ENCODE measurements at places on chromosomes 12 and 14.

DNA sequence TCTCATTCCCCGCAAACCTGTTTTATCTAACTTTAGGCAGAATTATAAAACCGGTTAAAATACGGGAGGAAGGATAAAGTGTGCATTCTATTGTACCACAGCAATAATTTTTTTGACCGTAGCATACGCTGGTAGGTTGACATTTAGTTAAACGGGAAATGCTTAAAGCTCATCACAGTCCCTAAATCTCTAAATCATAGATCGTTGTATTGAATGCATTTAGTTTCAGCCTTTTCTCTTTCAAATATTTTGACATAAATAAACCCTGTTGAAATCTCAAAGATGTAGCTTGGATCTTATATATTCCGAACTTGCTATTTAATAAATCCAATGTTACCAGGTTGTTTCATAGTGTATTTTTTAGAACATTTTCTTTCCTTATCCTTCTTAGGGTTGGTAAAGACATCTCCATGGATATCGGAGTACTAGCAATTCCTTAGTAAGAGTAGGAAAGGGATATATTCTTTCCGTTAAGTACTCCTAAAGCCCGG, 798 bp downstream of the CLEC2B start:
- no peak for DNase-seq

DNA sequence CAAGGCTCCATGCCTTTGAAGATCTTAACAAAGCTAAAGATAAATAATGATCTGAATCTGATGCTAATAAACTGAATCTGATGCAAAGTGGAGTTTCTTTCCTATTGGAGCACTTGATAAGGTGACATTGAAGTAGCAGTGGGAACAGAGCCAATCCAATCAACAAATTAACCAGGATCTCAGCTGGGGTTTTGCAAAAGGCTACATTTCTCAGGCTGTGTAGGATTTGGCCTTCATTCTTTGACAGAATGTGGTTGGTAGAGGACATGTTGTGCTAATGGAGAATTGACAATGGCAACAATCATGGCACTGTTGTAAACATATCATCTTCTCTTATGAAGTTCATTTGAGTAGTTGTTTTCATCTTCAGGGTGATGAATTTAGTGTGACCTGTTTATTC, 164.9 kb downstream of the CCDC91 start:
- DNase-seq: no peak

GRCh38 chr14:71300566-71301330, 393.5 kb downstream of the PCNX1 start:
- no peak for DNase-seq

- DNase-seq: no peak
Measured at GRCh38 chr12:77407931-77408330, 342.6 kb upstream of the E2F7 start.

DNA sequence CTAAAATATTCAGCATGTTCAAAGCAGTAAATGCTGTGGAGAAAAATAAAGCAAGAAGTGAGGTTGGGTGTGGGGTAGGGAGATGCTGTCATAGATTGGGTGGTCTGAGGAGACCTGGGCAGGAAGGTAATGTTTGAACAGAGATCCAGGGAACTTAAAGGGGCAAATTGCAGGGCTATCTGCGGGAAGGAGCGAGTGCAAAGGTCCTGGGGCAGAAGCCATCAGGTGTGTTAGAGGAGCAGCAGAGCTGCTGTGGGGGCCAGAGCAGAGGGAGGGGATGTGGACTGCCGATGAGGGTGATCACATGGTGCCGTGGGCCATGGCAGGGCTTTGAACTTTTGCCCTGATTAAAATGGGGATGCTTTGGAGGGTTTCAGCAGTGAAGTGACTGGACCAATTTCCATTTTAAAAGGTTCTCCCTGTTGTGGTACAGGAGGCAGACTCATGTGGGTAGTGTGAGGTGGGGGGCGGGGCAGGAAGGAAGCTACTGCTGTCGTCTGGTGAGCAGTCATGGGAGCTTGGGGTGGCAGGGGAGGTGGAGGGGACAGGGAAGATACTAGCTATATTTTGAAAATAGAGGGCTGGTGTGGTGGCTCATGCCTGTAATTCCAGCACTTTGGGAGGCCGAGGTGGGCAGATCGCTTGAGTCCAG, 145.0 kb downstream of the AACS start:
- DNase-seq: no peak

GRCh38 chr12:120265473-120266179, at the start of gene PXN:
Gene PXN, minus strand, starts transcription at chr12:120265730. Its CDS starts 101 bp downstream, at chr12:120265629.
- peak; percentile 94 for DNase-seq

GRCh38 chr14:56150645-56151345, 32.6 kb downstream of the PELI2 start:
- no peak for DNase-seq

DNA sequence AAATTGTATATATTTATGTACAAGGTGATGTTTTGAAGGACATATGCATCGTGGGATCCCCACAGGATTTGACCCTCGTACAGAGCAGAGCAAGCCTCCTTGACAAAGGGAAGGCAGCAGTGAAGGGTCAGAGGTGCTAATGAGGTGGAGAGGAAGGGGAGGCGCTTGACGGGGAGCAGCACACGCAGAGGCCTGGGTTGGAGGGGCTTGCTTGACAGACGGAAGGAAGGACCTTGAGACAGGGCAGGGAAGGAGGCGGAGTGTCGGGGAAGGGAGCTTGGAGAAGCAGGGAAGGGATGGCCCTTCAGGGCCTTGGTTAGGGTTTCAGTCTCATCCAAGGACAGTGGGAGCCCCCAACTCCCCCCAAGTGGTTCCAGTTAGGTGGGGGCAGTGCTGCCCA, 52.6 kb downstream of the ZNF664 start:
- DNase-seq: no peak

- no peak for DNase-seq
Measured at GRCh38 chr14:98997526-98998205, 274.3 kb downstream of the BCL11B start.

GRCh38 chr12:12171991-12172511, 94.8 kb downstream of the LRP6 start:
- no peak for DNase-seq

DNA sequence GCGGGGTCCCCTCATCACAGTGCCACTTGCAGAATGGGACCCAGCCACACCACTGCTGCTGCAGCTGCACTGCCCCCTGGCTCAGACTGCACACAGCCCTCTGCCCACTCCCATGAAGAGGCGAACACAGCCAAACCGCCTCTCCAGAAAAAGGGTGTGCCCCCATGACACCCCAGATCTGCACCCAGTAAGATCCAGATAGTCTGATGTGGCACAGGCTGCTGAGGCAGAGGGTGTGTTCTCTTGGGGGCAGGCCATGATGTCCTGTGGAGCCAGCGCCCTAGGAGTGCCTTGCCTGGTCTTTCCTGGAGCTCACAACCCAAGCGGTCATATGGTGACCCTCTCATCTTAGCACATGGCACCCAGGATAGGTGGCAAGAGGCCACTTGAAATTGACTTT, 44.4 kb downstream of the SLC8B1 start:
- no peak for DNase-seq

DNA sequence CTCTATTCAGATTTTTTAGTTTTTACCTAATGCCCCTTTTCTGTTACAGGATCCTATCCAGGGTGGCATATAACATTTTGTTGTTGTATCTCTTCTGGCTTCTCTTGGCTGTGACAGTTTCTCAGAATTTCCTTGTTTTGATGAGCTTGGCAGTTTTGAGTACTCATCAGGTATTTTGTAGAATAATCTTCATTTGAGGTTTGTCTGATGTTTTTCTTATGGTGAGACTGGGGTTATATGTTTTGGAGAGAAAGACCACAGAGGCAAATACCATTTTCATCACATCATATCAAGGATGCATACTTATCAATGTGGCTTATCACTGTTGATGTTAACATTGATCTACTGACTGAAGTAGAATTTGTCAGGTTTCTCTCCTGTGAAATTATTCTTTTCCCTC, 14.0 kb upstream of the LYZ start:
- no peak for DNase-seq

DNA sequence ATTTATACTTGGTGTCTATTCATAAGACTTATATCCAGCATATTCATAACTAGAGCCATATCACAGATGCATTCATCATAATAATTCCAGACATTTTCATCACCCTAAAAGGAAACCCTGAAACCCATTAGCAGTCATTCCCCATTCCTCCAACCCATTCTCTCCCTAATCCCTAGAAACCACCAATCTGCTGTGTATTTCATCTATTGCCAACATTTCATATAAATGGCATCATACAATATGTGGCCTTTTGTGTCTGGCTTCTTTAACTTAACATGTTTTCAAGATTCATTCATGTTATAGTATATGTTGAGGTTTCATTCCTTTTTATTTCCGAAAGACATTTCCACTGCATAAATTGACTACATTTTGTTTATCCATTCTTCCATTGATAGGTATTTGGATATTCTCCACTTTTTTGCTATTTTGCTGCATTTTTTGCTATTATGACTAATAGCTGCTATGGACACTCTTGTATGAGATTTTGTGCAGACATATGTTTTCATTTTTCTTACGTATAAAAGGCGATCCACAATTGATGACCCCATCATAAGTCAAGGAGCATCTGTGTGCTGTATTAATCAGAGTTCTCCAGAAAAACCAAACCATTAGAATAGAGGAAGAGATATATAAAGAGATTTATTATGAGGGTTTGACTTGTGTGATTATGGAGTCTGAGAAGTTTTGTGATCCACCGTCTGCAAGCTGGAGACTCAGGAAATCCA, 5.1 kb upstream of the OAS2 start:
- DNase-seq: no peak

DNA sequence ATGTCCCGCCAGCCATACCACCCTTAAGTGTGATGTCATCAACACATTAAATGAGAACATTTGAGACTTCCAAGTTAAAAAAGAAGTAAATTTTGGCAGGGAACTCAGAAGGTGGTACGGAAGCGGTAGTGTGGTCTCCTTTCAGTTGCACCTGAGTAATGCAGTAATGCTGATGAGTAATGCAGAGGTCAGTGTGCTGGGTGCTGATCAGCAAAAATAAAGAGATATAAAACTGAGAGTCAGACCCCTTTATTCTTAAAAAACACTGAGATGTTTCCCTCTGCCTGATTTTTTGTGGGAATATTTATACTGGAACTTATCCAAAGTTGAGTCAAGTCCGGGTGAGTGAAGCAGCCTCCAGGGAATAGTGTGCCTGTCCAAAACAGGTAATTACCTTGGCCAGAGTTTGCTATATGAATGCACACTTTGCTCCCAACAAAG, 370.6 kb upstream of the PRICKLE1 start:
- DNase-seq: no peak

GRCh38 chr14:54866588-54866987, 36.0 kb downstream of the GCH1 start:
- DNase-seq: no peak

DNA sequence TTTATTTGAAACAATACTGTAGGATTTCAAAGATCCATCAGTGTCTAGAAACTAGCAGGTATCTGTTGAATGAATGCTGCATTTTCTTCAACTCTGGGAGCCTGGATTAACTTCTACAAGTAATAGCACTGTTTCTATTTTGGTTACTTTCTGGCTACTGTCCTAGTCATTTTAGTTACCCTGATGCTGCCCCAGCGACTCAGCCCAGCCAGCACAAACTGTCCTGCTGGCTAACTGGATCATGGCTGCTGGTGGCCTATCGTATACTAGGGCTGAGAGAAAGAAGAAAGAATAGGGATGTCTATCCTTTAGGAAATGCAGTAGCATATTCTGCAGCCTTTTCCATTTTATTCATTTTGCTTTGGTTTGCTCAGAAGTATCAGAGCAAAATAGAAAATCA, 53.9 kb downstream of the NTN4 start:
- peak; percentile 73 for DNase-seq

DNA sequence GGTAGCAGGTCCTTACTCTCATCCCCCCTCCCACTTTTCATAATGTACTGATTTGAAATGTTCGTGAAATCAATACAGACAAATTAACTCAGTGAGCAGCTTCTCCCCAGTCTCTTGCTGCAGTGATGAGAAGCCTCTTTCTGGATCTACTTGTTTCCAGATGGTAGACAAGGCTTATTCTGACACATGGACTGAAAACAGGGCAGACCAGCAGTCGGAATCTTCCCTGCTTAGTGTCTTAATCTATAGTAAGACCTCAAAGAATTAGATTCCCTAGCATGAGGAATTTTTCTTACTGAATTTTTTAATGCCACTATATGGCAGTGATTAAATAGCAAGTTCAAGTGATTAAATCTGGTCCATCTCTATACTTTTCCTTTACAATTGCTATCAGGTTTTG, 120.1 kb downstream of the RGS6 start:
- DNase-seq: no peak

GRCh38 chr12:2180737-2181082, 127.9 kb downstream of the CACNA1C start:
- DNase-seq: peak; percentile 60

DNA sequence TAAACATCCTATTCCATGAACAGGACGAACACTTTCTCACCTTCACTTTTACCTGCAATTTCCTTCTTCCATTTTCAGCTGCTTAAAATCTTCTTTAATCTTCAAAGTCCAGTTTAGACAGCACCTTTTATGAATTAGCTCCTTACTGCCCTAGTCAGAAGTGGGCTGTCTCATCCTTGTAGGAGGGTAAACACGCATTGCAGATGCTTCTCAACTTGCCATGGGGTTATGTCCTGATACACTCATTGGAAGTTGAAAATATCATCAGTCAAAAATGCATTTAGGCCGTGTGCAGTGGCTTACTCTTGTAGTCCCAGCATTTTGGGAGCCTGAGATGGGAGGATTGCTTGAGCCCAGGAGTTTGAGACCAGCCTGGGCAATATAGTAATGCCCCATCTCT, 35.2 kb downstream of the HMGA2 start:
- no peak for DNase-seq

- no peak for DNase-seq
Measured at GRCh38 chr12:113418213-113418879, 3.8 kb upstream of the SDSL start.

GRCh38 chr14:49893309-49894213, 679 bp downstream of the ARF6 start:
- peak; percentile 77 for DNase-seq

GRCh38 chr12:6279256-6279628, 31.2 kb upstream of the PLEKHG6 start:
- no peak for DNase-seq

- peak; percentile 52 for DNase-seq
Measured at GRCh38 chr14:102777711-102778337, 575 bp downstream of the TRAF3 start.

DNA sequence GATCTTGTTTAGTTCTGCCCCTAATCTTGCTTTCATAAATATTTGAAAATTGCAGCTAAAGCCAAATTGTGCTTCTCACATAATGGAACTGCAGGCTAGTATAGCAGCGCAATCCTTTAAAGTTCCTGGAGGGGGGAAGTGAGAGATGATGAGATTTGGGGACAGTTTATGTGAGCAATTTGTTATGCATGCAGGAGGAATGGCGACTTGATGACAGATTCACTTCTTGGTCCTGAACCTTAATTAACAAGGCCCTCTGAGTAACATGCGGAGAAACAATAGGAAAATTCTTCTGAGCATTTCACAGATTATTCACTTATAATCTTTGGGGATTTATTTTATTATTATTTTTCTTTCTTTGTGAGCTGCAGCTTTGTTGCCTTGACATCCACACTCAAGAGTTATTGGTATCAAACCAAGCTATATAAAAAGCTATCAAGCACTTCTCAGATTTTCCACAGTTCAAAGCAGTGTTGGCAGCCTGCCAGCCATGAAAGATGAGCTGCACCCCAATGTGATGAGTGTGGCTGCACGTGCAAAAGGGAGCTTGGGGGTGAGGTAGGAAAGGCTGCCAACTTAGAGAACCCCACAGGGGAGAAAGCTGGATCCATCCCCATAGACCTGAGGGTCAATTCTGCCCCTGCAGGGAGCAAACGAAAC, 1662.2 kb upstream of the FLRT2 start:
- no peak for DNase-seq

GRCh38 chr14:97840159-97840558, 1043.0 kb downstream of the VRK1 start:
- DNase-seq: no peak

GRCh38 chr12:108120863-108121165, 8.3 kb upstream of the WSCD2 start:
- DNase-seq: no peak
